ENCODE measurements at places on chromosomes 4 and X.

DNA sequence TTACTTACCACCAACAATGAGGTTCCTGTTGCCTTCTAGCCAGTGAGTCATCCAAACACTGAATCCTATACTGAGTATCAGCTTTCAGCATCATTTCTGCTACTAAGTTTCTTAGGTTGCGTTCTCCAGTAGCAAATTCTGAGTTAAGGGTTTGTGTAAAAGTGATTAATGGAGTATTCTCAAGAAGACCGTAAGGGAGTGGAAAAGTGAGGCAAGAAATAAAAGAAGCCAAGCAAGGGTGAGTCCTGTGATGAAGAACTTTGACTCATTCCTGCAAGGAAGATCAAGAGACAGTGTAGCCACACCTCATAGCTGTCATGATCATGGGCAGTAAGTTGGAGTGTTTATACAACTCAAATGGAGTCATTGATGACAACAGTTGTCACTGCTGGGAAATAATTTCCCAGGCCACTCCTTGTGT is 446.2 kb downstream of the RAPGEF2 start:
- DNase-seq, result no peak

- DNase-seq, result no peak
Measured at GRCh38 chr4:68569466-68570121, 6.5 kb downstream of the UGT2B17 start.

GRCh38 chr4:37892641-37893040 is 1.8 kb downstream of the TBC1D1 start:
- DNase-seq, result peak; percentile 29

DNA sequence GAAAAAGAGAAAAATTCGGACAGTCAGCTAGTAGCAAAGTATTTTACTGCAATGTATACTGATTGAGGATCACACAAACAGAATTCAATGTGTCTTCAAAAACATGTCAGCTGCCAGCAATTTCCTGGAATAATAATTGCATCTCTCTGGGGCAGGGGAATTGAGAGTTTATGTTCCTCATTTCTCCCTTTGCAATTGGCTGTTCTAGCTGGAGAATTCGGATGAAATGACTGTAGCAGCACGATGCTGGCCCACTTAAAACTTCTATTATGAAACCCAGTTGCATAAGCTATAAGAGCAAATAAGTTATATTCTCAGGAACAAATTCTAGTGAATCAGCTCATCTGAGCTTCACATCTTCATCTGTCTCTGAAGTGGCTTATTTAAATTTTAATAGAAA is 99.9 kb upstream of the CPEB2 start:
- no peak for DNase-seq

DNA sequence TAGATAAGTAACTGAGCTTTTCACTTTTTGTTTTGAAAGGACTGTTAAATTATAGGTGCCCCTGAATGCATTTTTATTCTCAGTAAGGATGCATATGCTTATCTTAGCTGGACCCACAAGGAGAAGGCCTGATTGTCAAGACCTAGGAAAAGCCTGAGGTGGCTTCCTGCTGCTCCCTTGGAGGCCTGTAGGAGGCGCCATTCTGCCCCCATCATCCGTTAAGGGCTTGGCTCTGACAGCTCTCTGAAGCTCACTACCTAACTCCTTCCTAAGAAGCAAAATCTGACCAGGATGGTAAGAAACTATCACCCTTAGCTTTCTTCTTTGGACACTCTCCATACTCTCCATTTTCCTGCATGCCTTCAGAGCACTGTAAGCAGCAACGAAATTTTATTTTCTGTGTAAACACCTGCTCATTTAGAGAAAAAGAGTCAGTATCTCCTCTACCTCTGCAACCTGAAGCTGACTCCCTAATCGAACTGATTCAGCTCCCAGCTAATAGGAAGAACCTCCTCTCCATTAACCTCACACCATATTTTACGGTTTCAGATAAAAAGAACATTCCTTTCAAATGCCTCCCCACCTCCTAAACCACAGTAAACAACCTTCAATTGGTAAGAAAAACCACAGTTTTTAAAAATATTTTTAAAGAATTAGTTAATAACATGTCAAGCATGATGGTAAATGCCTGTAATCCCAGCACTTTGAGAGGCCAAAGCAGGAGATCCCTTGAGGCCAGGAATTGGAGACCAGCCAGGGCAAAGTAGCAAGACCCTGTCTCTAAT is 73.4 kb upstream of the EDNRA start:
- no peak for DNase-seq

GRCh38 chr4:28402751-28403150 is 1542.1 kb downstream of the STIM2 start:
- no peak for DNase-seq

DNA sequence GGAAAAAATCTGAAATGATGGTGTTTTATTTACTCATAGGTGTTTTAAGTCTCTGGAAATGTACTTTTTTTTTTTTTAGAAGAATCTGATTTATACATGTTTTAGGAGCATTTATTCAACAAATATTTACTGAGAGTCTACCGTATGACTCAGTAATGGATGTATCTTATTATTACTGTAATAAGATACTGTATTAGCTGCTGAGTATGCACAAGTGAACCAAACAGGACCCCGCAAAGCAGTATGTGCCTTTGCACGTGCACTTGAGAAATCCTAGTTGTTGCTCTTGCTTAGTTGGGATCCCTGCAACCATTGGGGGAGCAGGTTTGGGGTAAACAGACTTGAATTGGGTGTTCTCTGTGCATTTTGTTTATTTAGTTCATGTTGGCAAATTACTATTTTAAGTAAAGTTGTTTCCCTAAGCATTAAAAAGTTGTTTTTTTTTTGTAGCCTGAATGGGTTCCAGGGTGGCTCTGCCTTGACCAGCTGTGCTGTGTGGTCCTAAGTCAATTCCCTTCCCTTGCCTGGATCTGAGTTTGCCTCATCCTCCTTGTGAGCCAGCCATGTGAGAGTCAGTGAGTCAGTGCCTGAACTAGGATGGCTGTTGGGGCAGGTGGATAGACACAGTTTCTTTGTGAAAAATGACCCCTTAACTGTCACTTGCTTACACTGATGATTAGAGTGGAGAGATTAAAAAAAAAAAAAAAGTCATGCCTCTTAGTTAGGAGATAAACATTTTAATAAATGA is 27.7 kb downstream of the DCUN1D4 start:
- DNase-seq, result no peak

DNA sequence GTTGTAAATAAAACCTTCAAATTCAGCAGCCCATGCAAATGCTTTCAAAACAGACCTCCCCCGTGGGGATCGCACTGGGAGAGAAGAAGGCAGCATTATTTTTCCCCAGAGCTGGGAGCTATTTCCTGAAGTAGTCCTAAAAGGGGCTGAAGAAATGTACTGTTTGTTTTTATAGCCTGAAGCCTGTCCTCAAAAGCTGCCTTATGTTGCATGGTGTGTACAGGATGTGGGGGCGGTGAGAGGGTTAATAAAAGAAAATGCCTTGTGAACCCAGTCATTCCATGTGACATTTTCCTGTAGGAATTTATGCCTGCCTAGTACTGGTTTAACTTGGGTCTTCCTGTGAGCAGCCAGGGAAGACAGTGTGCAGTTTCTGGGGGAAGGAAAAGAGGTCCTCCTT is 144.1 kb downstream of the SOWAHB start:
- no peak for DNase-seq

DNA sequence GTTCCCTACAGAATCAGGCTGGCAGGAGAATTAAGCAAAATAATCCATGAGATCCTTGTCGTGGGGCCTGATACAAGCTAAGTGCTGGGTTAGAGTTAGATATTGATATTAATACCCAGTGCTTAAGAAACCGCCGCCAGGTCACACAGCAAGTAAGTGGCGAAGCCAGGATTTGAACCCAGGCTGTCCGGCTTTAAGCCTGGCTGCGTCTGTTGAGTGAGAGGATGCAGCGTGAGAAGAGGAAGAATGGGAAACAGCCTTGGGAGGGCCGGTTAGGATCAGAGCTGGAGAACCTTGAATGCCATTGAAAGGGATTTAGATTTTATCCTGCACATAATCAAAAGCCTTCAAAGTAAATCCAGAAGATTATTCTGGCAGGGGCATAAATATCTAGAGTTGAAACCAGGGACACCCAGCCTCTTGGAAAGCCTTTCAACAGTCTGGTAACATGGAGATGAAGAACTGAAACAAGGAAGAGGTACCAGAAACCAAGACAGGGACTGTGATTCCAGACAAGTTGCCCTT is 64.8 kb upstream of the HELT start:
- no peak for DNase-seq

DNA sequence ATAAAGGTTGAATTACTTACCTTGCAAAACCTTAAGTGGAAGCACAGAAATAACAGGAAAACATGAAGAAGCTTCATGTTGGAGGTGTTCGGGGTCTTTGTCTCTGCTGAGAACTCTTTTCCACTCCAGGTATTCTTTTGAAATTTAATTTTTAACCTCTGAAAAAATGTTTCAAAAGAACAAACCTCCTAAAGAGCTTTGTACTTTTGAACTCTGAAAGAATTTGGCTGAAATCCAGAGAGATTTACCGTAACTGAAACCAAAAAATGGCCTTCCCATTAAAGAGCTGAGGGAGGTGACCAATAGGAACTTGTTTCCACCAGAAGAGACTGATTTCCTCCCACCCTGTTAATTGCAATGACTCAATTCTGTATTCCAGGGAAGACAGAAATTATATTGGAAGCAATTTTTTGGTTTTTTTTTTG is at the start of gene CFI:
TSS of gene CFI (minus strand) at position 105 of the 425 bp plus-strand sequence. CDS start at position 77, 28 bp downstream.
- no peak for DNase-seq

GRCh38 chrX:136731207-136731782 is 49.4 kb downstream of the ARHGEF6 start:
- no peak for DNase-seq

- DNase-seq, result no peak
Measured at GRCh38 chr4:173252024-173252935, 81.9 kb downstream of the HMGB2 start.

DNA sequence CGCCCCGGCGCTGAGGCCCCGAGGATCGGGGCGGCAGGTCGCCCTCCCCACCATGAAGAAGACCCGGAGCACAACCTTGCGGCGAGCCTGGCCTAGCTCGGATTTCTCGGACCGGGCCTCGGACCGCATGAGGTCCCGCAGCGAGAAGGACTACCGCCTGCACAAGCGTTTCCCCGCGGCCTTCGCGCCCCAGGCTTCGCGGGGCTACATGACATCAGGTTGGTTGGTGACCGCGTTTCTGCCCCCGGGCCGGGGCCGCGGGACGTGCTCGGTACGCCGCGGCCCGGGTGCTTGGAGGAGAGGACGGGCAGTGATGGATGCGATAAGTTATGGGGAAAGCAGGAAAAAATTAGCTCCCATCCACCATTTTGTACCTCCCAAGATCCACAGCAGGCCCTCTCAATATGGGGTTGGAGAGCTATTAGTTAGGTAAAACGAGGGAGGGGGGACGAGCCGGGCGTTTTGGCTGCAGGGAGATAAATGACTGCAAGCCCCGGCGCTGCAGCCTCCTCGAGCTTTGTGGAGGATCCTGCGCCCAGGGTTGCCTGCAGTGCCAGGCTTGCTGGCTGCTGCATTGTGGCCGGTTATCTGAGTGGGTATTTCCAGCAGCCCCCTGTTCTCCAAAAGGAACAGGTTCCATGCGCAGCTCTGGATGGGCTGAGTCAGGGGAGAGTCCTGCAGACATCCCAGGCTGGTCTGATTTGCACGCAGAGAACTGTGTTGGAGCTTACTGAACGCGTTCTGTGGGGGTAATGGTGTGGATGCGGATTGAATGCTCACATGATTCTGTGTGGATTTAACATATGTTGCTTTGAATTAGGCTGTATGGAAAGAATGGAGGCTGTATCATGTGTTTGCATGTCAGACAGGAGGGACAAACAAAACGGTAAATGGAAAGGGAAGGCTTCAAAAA is 1.9 kb downstream of the STOX2 start:
- no peak for DNase-seq

GRCh38 chrX:19863212-19863856 is 24.1 kb downstream of the SH3KBP1 start:
- no peak for DNase-seq

- no peak for DNase-seq
Measured at GRCh38 chr4:90585961-90586360, 458.8 kb downstream of the CCSER1 start.

DNA sequence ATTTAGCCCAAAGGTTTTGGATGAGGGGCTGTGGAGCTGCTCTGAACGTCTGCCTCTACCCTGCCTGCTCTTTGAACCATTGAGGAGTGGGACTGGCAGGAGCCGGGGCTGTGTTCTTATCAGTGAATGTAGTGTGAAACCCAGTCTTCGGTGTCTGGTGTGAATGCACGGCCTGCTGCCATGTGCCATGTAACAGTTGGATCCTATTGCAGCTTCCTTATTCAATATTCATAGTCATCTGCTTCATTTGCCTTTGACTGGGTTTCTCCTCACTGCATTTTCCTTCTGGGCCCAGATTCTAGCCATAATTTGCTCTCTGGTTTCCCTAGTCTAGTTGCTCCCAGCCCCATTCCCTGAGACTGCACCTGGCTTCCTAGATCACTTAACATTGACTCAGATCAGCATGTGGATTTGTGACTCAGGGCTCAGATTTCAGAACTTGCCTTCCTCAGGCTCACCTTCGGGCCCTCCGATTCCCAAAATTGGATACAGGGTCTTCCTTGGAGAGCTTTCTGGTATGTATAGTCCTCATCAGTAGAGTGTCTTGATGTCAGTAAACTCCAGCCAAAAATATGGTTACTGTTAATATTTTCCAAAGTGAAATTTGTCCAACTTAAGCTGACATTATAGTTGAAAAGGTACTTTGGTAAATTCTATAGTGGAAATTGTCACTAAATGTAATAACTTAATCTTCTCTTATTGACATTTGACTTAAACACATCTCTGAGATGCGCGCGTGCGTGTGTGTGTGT is 94.0 kb upstream of the DDIT4L start:
- no peak for DNase-seq

DNA sequence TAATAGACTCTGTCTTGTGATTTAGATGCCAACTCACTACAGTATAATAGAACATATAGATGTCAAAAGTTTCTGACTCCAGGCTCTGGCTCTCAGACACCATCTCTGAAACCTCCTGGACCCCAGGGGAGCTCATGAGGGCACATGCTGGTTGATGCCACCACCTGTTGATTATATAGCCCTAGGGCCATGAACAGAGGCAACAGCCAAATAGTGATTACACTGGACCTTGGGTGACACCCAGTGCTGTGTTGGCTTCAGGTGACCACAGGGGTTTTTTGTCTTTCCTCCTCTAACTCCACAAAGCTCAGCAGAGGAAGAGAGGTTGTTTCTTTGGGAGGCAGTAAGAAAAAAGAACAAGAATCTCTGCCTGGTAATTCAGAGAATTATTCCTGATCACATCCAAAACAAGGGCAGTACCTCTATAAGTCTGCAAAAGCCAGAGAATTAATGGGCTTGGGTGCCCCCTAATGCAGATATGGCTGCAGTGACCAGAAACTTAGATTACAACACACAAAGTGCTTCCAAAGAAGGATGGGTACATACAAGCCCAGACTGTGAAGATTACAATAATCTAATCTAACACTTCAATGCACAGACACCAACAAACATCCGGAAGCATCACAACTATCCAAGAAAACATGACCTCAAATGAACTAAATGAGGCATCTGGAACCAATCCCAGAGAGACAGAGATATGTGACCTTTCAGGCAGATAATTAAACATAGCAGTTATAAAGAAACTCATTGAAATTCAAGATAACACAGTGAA is 1920.6 kb downstream of the ARAP2 start:
- no peak for DNase-seq

- no peak for DNase-seq
Measured at GRCh38 chr4:69875576-69875975, 15.6 kb upstream of the SULT1E1 start.

GRCh38 chr4:151417766-151418376 is 8.9 kb downstream of the FHIP1A start:
- no peak for DNase-seq

Data from naive thymus-derived CD8-positive, alpha-beta T cell (primary cell).